NK-92 treated with Interleukin-12 subunit alpha and Interleukin-12 subunit beta, amount 100 ng/mL, for 24 hours (cell line): ENCODE measurements at places on chromosomes 1 and 21.

- no peak for DNase-seq
Measured at GRCh38 chr1:61141288-61142042, 59.1 kb downstream of the NFIA start.

DNA sequence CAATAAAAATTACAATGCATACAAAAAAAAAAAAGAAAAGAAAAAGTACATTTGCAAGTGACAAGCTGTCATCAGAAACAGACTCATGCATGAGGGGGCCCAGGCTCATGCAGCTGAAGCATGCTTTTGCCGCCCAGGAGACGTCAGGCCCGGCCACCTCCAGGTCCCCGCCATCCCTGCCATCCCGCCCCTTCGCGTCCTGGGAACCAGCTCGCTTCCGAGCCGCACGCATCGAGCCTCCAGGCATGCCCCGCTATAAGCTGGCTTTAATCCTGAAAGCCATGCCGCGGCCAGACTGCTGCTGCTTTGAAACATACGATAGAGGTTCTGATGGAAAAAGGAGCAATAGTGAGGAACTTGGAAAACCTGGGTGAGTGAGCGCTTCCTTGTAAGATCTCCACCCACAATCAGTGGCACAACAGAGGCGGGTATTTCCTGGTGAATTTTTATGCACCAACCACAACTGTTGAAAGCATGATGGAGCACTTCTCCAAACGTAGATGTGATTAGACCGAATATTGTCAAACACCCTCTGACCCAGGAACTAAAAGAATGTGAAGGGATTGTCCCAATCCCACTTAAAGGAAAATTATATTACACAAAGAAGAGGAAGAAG lies 113.7 kb downstream of the FAF1 start:
- DNase-seq = no peak

DNA sequence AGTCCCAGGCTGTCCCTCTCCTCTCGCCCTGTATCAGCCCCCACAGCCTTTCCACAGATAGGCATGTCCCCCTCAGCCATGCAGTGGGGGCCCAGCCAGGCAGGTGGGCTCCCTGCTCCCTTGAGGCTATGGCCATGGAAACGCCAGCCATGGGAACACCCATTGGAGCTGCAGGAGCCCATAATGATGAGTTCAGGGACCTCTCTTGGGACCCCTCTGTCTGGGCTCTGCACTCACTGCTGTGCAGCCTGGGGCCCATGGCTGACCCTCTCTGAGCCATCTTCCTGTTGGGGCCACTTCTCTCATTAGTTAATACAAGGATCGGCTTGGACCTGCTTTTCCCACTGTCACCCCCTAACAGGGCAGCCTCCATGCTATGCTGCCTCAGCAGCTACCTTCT lies 33.2 kb downstream of the WNT3A start:
- no peak for DNase-seq

DNA sequence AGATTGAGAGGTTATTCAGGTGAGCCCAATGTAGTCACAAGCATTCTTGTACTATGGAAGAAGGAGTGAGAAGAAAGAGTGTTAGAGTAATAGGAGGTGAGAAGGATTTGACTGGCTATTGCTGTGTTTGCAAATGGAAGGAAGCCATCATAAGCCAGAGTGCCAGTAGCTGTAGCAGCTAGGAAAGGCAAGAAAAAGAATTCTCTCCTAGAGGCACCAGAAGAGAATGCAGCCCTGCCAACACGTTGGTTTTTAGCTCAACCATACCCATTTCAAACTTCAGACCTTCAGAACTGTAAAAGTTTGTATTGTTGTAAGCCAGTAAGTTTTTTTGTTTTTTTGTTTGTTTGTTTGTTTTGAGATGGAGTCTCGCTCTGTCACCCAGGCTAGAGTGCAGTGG lies 8.9 kb upstream of the IL12RB2 start:
- DNase-seq = no peak

DNA sequence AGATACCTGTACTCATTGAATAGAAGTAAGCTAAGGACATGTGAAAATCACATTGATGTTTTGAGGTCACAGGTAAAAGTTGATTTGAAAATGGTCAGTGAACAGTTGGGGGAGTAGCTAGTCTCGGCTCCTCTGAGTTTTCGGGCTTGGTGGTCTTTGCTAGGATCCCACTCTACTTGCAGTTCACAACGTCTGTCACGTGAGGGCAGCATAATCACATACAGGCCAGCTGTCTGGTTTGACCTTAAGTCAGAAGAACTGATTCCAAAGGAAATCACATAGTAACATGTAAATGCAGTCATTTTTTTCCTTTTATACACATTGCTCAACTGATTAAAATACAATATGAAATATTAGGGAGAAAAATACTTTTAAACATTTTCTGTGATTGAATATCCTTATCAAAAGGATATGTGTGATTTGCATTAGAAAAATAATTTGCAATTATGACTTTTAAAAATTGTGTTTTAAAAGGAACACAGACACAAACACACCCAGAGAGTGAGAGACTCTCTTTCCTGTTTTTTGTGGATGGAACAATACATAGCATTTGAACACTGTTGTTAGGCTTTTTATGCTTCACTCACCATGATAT lies 21.8 kb upstream of the PDC start:
- peak; percentile 20 for DNase-seq

GRCh38 chr1:112696578-112697314 lies 10.2 kb downstream of the RHOC start:
- no peak for DNase-seq

GRCh38 chr1:170562646-170563338 lies 30.8 kb downstream of the GORAB start:
- peak; percentile 39 for DNase-seq

GRCh38 chr1:2543543-2544092 lies 12.6 kb upstream of the TNFRSF14 start:
- DNase-seq = no peak

DNA sequence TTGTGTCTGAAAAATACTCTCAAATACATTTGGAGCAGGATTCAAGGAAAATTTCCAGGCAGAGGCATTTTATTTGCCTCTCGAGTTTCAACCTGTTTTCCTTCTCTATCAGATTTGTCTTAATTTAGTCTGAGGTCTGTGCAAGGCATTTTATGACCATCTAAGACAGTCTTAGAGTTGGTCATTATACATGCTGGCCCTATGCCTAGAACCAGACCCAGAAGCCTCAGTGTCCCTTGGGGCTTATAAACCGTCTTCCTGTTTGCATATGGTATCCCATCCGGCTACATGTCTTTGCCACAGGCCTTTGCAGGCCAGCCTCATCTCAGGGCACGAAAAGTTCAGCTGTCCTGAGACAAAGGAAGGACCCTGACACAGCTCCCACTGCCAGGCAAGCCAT lies 346.1 kb downstream of the SIPA1L2 start:
- DNase-seq = no peak

GRCh38 chr21:36235058-36235582 lies 78.5 kb downstream of the DOP1B start:
- DNase-seq = no peak

GRCh38 chr1:65437616-65438015 lies 17.1 kb downstream of the LEPR start:
- DNase-seq = no peak

DNA sequence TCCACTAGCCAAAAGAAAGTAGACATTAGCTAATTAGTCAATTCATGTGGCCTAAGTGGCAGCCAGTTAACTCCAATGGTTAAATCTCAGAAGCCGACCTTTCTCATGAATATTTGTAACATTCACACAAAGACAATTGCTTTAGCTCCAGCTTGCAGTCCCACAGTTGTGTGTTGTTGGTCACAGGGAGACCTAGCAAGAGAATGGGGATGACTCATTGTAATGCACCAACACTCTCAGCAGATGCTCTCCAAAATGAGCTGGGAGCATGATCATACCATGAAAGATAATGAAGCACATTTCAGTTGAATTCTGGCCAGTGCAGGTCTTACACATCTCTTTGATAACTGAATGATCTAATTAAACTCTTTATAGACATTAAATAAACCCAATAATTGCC lies 160.4 kb downstream of the HLX start:
- no peak for DNase-seq

GRCh38 chr1:17356387-17357026 lies 15.5 kb upstream of the PADI6 start:
- no peak for DNase-seq

- DNase-seq = no peak
Measured at GRCh38 chr1:208584167-208584755, 340.1 kb upstream of the PLXNA2 start.

GRCh38 chr1:155174324-155175280 lies 953 bp downstream of the TRIM46 start:
- DNase-seq = peak; percentile 29

- DNase-seq = no peak
Measured at GRCh38 chr1:215888159-215888558, 321.1 kb downstream of the KCTD3 start.

DNA sequence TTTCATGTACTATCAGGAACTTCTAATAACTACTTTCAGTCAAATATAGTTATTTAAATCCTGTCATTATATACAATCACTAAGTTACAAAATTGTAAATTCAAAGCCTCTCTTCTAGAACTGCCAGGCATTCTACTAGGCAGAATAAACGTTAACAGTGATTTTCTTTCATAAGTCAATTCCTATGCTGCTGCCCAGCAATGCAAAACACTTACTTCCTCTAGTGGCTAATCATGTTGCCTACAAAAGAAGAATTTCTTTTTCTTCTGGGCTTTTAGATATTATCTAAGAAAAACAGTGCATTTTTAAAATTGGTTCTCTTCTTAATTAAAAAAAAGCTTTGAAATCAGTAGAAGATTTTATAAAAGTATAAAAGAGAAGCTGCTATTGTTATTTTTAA lies 509.8 kb upstream of the ADAMTS5 start:
- no peak for DNase-seq

GRCh38 chr1:11413986-11414391 lies 65.0 kb upstream of the DISP3 start:
- DNase-seq = no peak

DNA sequence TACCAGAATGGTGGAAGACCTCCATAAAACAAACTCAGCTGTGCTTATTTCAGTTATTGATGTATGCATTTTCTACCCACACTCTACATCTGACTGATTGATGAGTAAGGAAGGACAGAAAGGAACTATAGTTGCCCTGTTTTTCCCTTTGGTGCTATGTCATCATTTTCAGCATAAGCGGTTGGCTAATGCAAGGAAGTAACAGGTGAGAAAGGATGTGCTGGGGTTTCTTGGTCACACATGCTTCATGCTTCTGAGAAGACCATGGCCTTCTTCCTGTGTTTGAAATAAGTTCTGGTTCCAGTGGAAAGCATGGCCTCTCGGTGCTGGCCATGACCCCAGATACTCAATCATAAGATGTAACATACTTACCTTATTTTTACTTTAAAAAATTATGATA lies 541.2 kb downstream of the PTPRU start:
- DNase-seq = no peak

DNA sequence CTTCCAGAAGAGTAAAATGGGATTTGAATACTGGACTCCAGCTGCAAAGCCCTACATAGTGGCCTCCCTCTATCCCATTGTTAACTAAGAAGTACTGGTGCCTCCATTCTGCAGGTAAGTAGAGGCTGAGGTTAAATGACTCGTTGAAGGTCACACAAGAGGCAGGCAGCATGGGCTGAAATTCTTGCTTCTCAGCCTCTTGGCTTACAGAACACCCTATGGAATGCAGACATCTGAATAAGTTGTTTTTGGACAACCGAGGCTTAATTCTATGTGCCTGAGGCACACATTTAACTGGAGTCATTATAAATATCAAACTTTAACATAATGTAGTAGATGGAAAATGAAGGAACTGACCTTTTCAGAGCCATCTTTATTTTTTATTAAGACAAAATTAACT lies 5.7 kb downstream of the DNAJC11 start:
- no peak for DNase-seq

- no peak for DNase-seq
Measured at GRCh38 chr1:220003610-220004299, 42.5 kb downstream of the EPRS1 start.

DNA sequence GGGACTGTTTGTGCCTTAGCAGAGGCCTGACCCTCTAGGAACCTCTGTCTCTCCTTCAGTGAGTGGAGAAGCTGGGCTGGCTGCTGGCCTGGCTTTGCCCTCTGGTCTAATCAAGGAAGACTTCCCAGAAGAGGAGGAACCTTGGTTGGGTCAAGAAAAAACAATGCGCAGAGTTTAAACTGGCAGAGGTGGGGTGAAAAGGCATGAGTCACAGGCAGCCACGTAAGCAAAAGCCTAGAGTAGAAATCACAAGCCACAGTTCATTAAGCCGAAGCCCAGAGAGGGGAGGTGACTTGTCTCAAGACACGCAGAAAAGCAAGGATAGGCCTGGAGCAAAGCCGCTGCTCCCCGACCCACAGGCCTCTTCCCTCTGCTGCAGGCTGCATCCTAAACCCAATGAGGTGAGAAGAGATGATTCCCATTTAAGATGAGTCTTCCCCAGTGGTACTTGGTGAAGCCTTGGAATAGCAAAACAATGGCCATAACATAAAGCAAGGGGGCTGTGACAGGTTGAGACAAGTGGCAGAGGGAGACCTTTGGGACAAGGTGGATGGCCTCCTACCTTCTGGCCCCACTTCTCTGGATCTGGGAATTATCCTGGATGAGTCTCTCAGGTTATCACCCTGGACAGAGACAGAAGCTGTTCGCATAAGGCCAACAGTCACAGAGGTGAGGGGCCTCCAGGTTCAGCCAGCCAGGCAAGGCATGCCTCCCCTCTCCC lies 7.7 kb downstream of the PDZK1IP1 start:
- no peak for DNase-seq

DNA sequence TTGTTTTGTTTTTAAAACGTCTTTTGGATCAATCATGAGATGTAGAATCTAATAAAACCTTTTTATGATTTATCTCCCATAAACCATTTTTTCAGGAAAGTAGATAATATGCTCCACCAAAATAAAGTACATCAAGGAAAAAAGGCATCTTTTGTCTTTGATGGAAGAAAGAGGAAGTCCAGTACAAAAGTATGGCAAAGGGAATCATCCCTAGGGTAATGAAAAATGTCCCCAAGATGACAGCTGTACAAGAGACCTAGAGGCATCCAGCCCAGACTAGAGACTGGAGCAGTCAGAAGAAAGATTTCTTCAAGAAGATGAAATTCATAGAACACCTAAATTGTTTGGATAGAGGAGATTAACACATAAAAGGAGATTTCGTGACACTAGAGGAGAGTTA lies 32.3 kb upstream of the GFI1 start:
- no peak for DNase-seq

DNA sequence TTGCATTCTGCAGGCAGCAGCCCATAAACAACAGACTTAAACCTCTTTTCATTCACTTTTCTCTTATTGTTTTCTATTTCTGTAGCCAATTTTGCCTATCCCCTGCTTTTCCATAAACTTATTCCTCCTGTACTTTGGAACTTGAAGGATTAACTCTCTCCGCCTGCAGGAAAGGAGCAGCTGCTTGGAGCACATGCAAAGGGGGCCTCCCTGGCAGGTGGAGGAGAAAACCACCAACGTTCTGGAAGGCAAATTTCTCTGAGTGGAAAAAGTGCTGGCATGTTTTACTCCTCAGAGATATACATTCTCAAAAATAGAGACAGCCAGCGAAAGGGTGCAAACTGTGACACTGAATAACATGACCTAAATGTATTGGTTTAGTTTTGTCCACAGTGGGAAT lies 33.6 kb downstream of the RGS21 start:
- DNase-seq = no peak

GRCh38 chr1:52345252-52345651 lies 20.8 kb downstream of the CC2D1B start:
- no peak for DNase-seq
